ENCODE measurements at places on chromosomes 6 and 20. TPM values are rescaled to one million over a fixed set of nuclear protein-coding genes. Genes with fewer than 3 reads are reported as not detected.

Gene RSPH4A
- 1.3 TPM for total RNA-seq

Gene LHFPL5
- not detected for total RNA-seq

Gene TBX18
- 8.8 TPM for total RNA-seq

Gene BACH2
- total RNA-seq, result 6.2 TPM

Gene EYA2
- 5.4 TPM for total RNA-seq

Gene RSPO4
- total RNA-seq, result not detected

Gene SNPH
- total RNA-seq, result 3.5 TPM

Gene DEFB128
- total RNA-seq, result not detected

Gene ZBTB46
- 10.7 TPM for total RNA-seq

Gene EPB41L1
- 37.0 TPM for total RNA-seq

GRCh38 chr20:10330071-10330470, 104.0 kb downstream of the MKKS start:
- DNase-seq, result no peak
- no peak overlapping the region for H3K27ac ChIP-seq
- H3K4me1 ChIP-seq, result no peaks in the 10 kb centered on the region
- no peaks in the 10 kb centered on the region for H3K36me3 ChIP-seq

DNA sequence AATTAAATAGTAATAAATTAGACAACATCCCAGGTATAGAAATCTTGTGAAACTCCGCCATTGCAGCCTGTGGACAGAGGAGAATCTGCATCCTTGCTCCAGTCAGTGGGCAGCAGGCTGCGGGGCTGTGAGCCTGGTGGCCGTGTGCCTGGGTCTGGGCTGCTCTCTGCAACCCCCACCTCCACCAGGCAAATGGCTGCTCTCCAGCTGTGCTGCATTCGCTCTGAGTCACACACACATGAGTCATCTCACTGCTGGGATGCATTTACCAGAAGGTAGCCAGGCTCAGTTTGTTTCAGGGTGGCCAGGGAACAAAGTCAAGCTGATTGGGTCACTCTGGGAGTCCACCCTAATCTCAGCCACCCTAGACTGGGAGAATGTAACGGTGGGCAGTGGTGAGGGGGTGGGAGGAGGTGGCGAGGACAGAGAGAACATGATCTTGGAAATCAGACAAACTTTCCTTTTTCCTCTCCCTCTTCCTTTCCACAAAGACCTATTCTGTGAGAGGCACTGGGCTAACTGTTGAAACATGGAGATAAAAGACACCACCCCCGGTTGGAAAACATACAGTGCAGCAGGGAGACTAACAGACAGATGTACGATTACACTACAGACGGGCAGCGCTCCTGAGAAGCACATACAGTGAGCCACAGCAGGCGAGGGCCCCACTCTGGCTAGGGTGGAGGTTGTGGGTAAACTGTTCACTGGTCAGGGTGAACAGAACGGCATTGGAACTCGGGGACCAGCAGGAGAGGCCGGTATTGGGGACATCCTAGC, 59.2 kb downstream of the TRAM2 start:
- no peaks in the 10 kb centered on the region for H3K27me3 ChIP-seq
- DNase-seq, result peak; percentile 80
- H3K4me3 ChIP-seq, result peak overlapping the region; percentile 29
- H3K4me1 ChIP-seq, result peaks cover 14% of the 10 kb centered on the region

GRCh38 chr20:56631990-56632327, 2.9 kb downstream of the TFAP2C start:
- H3K27me3 ChIP-seq, result peaks cover 6% of the 10 kb centered on the region
- no peaks in the 10 kb centered on the region for H3K4me1 ChIP-seq
- peak overlapping the region; percentile 81 for H3K4me3 ChIP-seq
- H3K27ac ChIP-seq, result peak overlapping the region; percentile 98

DNA sequence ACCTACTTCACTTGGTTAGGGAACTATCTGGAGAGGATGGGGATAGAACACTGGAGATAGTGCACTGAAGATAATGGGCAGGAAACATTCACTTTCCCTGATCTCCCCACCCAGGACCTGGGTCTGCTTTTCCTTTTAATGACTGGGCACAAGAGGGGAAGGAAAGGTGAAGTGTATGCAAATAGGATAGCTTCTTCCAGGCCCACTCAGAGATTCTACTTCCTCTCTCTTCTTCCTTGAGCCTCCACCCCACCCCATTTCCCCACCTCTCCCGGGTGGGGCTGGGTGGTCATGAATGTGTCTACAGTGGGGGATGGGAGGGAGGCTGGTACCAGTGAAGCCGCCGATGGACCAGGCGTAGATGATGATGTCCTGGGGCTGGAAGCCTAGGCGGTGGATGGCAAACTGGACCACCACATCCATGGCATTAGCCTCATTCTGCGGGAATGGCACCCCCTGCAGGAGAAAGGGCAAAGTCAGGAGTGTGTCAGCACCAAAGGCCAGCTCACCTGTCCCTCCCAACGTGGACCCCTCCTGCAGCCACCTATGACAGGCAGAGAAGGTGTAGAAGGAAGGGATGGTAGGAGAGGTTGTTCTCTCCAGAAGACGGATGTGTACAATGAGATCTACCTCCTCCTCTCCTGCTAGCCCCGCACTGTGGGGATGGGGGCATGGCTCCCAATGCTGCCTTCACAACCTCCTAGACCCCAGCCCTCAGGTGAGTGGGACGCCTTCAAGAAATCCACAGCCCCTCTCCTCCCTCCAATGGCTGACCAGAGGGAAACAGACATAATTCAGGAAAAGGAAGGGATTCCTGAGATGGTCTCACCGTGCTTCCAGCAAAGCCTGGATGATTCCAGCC, 8.6 kb upstream of the LY6G5C start:
- no peak overlapping the region for H3K27ac ChIP-seq
- peaks cover 8% of the 10 kb centered on the region for H3K36me3 ChIP-seq
- DNase-seq, result no peak
- H3K27me3 ChIP-seq, result no peaks in the 10 kb centered on the region
- H3K4me1 ChIP-seq, result no peaks in the 10 kb centered on the region

DNA sequence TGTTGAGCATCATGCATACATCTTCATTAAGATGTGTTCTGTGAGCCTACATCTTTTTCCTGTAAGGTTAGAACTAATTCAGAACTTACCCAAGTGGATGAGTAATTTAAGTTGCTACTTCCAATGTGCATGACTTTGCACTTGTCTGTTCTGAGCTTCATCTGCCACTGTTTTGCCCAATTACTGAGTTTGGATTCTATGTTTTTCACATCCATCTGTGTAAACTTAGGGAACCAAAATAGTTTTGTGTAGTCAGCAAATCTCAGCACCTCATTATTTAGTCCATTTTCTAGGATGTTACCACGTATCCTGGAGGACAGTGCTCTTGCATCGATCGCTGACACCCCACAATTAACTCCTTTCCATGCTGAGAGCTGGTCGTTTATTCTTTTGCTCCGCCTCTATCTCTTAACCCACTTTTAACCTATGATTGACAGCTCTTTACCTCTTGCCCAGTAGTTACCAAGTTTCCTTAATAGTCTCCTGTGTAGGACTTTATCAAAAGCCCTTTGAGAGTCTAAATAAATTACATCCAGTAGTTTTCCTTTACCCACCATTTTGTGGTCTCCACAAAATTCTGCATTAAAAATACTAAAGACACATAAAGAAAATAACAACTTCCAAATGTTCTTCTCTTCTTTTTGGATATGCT, 44.2 kb upstream of the CITED2 start:
- no peaks in the 10 kb centered on the region for H3K27me3 ChIP-seq
- no peak overlapping the region for H3K27ac ChIP-seq
- H3K4me3 ChIP-seq, result no peak overlapping the region

- peak overlapping the region; percentile 98 for H3K27ac ChIP-seq
- peak overlapping the region; percentile 84 for H3K4me3 ChIP-seq
- no peak for DNase-seq
Observed at GRCh38 chr6:52576054-52576391, 837 bp downstream of the TRAM2 start.

- H3K4me3 ChIP-seq, result no peak overlapping the region
- no peaks in the 10 kb centered on the region for H3K27me3 ChIP-seq
- no peaks in the 10 kb centered on the region for H3K36me3 ChIP-seq
- DNase-seq, result no peak
- H3K4me1 ChIP-seq, result no peaks in the 10 kb centered on the region
Observed at GRCh38 chr6:74939151-74939708, 266.6 kb downstream of the COL12A1 start.

DNA sequence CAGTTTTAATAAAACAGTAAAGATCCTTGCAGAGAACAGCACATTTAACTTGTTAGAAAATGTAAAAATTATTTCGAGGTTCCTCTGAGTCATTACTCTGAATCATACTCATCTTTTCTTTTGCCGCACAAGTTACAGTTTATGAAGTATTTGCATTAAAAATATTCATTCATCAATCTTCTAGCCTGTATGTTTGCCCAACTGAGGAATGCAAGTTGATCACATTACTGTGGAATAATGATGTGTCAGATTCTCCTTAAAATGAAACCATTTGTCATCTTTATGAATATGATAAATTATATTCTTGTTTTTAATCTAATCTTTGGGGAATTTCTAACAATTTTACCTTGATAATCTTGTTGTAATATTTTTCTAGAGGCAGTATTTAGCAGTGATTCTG, 340.4 kb upstream of the OPRM1 start:
- H3K27ac ChIP-seq, result no peak overlapping the region
- no peaks in the 10 kb centered on the region for H3K36me3 ChIP-seq
- no peaks in the 10 kb centered on the region for H3K4me1 ChIP-seq
- H3K27me3 ChIP-seq, result no peaks in the 10 kb centered on the region
- no peak overlapping the region for H3K4me3 ChIP-seq

DNA sequence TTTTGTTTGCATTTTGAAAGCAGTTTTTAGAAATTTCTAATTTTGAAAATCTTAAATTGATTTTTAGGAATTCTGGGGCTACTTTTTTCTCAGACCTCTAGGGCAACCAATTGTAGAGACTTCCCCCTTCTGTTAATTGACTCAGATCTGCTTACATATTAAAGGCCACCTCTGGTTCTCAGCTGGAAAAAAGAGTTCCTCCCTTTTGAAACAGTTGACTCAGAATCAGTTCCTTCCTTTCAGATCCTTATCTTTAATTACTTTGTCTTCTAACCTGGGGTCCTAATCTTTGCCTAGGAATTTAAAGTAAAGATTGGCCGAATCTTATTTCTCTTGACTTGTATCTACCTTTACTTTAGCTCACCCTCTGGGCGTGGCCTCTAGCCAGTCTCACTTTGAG, 146.8 kb downstream of the LAMA2 start:
- H3K4me1 ChIP-seq, result no peaks in the 10 kb centered on the region
- no peaks in the 10 kb centered on the region for H3K27me3 ChIP-seq
- DNase-seq, result no peak
- H3K4me3 ChIP-seq, result no peak overlapping the region
- no peak overlapping the region for H3K27ac ChIP-seq
- no peaks in the 10 kb centered on the region for H3K36me3 ChIP-seq

GRCh38 chr6:106381881-106382280, 21.4 kb downstream of the CRYBG1 start:
- no peaks in the 10 kb centered on the region for H3K4me1 ChIP-seq
- H3K36me3 ChIP-seq, result no peaks in the 10 kb centered on the region
- H3K27ac ChIP-seq, result peak overlapping the region; percentile 21
- DNase-seq, result no peak
- H3K4me3 ChIP-seq, result no peak overlapping the region
- no peaks in the 10 kb centered on the region for H3K27me3 ChIP-seq

DNA sequence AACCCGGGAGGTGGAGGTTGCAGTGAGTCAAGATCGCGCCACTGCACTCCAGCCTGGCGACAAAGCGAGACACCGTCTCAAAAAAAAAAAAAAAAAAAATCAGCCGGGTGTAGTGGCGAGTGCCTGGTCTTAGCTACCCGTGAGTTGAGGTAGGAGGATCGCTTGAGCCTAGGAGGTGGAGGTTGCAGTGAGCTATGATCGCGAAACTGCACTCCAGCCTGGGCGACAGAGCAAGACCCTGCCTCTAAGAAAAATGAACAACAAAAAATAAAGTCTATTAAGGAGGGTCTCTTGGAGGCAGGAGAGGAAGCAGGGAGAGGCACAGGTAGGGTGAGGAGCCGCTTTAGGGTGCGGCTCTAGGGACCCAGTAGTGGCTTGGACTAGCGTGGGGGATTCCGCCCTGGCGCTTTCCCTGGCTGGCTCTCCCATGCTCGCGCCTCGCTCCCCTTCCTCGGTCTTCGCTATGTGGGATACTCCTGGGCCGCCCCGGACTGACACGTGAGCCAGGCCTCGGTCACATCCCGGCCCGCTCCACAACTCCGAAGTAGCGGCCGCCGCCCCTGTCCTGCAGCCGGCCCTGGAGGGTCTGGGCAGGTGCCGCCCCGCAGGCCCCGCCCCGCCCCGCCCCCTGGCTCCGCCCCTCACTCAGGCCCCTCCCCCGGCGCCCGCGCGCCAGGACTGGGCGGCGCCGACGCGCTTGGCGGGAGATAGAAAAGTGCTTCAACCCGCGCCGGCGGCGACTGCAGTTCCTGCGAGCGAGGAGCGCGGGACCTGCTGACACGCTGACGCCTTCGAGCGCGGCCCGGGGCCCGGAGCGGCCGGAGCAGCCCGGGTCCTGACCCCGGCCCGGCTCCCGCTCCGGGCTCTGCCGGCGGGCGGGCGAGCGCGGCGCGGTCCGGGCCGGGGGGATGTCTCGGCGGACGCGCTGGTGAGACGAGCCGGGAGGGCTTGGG, at the start of gene MYBL2:
TSS of gene MYBL2 (plus strand) at position 739 of the 953 bp plus-strand sequence. CDS start at position 909, 170 bp downstream.
- DNase-seq, result no peak
- no peak within 1 kb of the TSS for H3K27ac ChIP-seq
- H3K27me3 ChIP-seq, result no peaks in the 10 kb centered on the region
- peaks cover 5% of the 10 kb centered on the region for H3K4me1 ChIP-seq
- peak within 1 kb of the TSS; percentile 66 for H3K4me3 ChIP-seq

- DNase-seq, result no peak
- H3K27me3 ChIP-seq, result no peaks in the 10 kb centered on the region
- no peaks in the 10 kb centered on the region for H3K36me3 ChIP-seq
- H3K27ac ChIP-seq, result no peak overlapping the region
- no peaks in the 10 kb centered on the region for H3K4me1 ChIP-seq
- no peak overlapping the region for H3K4me3 ChIP-seq
Observed at GRCh38 chr6:107652526-107653182, 162.7 kb downstream of the SOBP start.

GRCh38 chr6:16514249-16514648, 247.0 kb downstream of the ATXN1 start:
- no peak for DNase-seq
- H3K27me3 ChIP-seq, result no peaks in the 10 kb centered on the region
- H3K36me3 ChIP-seq, result no peaks in the 10 kb centered on the region
- no peak overlapping the region for H3K27ac ChIP-seq

GRCh38 chr6:25601800-25602673, 50.0 kb upstream of the SCGN start:
- DNase-seq, result no peak
- H3K36me3 ChIP-seq, result no peaks in the 10 kb centered on the region
- H3K27me3 ChIP-seq, result no peaks in the 10 kb centered on the region
- no peaks in the 10 kb centered on the region for H3K4me1 ChIP-seq
- H3K4me3 ChIP-seq, result no peak overlapping the region

DNA sequence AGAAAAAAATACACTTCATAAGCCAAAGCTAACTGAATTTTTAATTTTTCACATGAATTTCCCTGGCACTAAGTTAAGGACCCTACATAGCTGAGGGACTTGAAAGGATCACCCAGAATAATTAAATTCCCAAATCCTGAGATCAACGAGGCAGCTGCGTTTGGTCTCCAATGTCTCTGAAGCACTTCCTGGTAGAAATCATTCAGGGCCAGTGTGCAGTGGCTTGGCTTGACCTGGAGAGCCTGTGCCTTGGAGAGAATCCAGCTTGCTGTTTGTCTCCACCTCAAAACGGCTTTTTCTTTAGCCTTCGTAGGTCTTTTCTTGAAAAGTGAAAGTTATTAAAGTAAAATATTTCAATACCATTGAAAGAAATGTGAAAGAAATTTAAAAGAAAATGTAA, 92.4 kb downstream of the SMOC2 start:
- no peak for DNase-seq
- no peak overlapping the region for H3K27ac ChIP-seq
- no peaks in the 10 kb centered on the region for H3K4me1 ChIP-seq
- H3K27me3 ChIP-seq, result no peaks in the 10 kb centered on the region

- DNase-seq, result no peak
- no peak overlapping the region for H3K4me3 ChIP-seq
- no peaks in the 10 kb centered on the region for H3K36me3 ChIP-seq
- no peaks in the 10 kb centered on the region for H3K4me1 ChIP-seq
Observed at GRCh38 chr20:50680105-50680960, 11.0 kb downstream of the RIPOR3 start.
